ENCODE measurements at places on chromosomes 1 and 21.
A peak's percentile ranks its signal among the peaks of the same experiment; 100 is the strongest.

GRCh38 chr1:42747125-42747524 is 7.1 kb upstream of the CLDN19 start:
- no peak for DNase-seq

DNA sequence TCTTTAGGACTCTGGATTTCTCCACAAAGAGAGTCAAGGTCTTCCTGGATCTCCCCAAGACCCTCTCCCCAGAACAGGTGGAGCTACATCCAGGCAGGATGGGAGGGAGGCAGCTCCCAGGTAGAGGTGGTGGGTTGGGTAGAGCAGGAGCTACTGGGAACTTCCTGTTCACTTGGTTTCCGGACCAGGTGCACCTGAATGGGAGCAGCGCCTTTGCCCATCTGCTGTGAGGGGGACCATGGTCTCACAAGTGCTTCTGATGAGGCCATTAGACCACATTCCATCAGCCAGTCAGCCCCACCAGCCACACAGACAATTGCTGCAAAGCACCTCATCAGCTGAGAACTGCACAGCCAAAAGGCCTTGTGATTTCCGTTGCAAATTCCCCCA is 188.8 kb downstream of the MATN1 start:
- no peak for DNase-seq

GRCh38 chr1:160354388-160354985 is 11.3 kb downstream of the NCSTN start:
- DNase-seq = peak; percentile 30

- DNase-seq = no peak
These were observed 288.7 kb downstream of the NUF2 start for GRCh38 chr1:163610486-163610885.

GRCh38 chr1:175033953-175034352 is 10.7 kb upstream of the MRPS14 start:
- no peak for DNase-seq

DNA sequence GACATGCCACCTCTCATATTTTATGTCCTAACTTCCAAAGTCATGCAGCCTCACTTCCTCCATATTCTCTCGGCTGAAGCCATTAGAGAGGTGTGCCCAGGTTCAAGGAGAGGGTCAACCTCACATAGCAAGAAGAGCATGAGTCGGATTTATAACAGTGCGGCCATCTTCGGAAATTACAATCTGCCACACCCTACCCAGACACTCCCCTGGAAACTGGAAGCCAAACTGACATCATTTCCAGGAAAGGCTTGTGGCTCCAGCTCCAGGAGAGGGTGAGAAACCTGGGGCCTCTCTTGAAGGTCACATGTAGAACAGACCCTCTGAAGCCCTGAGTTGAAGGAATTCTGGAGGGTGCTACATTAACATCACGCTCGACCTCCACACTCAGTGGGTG is 73.5 kb downstream of the RRAGC start:
- no peak for DNase-seq

DNA sequence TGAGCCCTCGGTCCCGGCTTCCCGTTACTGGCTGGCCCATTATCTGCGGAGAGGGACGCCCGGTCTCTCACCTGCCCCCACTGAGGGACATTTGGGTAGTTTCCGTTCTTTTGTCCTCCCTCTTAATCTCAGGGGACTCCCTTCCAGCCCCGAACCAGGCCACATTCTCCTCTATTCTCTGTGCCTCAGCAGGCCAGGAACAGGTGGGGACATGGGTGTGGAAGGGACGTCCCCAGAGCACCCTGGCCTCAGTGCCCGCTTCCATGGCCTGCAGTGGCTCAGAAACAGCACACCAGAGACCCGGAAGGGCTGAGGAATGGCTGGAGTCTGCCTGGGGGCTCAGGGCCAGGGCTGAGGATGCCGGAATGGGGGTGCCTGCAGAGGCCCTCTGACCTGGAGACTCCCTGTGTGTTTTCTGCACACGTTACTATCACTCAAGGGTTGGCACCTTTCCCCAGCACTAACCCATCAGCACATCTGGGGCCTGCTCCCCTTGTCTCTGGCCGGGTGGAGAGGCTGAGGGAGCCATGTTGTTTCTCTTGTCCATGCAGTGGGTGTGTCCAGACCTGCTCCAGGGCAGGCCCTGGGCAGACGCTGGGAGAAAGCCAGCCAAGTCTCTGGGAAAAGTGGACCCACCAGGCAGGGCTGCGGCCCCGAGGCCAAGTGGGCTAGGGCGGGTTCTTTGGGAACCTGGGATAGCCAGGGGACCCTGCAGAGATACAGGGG is 10.0 kb upstream of the DNMT3L start:
- no peak for DNase-seq
